EH (cell line): ENCODE measurements at places on chromosomes 2 and 18.

GRCh38 chr2:30860003-30860725 lies 52.9 kb upstream of the CAPN13 start:
- no peak for DNase-seq

DNA sequence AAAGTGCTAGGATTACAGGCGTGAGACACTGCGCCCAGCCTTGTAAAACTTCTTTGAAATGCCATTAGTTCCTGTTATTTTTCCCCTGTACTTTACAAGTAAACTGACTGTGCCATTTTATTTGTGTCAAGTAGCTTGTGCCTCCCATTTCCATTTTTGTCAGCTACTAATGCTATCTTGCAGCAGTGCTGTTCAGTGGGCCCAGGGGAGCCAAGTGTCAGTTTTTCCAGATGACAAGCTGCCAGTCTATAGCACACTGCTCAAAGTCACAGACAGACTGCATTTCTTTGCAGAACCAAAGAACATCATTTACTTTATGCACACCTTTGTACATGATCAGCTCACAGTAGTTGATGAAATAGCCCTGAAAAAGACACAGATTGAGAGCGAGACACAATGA lies 901.3 kb upstream of the CDH2 start:
- DNase-seq: no peak

GRCh38 chr18:50356036-50356945 lies 18.6 kb upstream of the SKA1 start:
- peak; percentile 16 for DNase-seq

GRCh38 chr2:146412625-146413024 lies 1432.2 kb upstream of the ACVR2A start:
- DNase-seq: no peak

DNA sequence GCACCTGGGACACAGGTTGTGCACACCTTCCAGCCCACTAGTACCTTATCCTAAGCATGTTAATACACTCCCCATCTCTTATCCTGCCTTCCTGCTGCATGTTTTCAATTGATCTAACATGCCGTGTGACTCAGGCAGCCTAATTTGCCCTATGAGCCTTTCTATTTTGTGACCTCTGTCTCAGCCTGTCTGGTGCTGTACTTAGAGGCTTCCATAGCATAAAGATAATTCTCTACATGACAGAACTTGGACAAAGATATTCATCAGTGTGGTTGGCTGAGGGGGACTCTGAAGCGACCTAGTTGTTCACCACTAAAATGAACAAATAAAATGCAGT lies 8.6 kb upstream of the TMEM37 start:
- no peak for DNase-seq

DNA sequence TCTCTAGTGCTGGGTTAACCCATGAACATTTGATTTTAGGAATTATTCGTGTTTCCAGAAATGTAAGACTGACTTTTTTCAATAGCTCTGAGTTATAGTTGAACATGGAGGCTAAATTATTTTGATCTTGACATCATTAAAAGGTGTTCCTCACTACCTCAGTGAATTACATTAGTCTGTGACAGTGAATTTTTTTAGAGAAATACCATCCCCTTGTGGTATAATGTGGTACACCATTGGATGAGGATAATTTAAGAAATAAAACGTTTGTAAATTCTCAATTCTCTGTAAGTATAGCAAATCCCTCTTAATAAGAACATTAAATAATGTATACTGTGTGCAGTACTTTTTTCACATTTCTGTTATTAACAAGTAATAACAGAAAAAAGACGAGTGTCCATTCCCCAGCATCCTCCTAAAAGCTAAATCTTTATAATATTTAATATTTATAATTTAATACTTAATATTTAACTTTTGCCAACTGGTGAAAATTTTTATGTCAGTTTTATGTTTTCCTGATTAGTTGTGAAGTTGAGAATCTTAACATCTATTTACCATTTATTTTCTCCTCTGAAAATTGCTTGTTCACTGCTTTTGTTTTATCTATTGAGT lies 70.3 kb upstream of the CWC22 start:
- peak; percentile 38 for DNase-seq

DNA sequence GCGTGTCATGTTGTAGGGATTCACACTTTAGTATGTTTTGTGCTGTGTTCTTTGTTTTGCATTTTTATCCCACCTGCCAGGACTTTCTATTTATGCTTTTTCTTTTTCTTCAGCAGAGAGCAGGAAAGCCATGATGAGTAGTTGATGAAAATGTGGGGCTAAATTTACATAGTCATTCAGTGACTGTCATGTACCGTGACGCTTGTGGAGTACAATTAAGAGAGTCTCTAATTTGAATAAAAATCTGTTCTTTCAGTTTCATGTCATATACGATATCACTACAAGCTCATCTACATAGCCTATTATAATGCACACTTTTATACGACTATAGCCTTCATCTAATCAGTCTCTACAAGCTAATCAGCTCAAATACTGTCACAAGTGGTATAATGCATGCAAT lies 112.7 kb upstream of the SPATS2L start:
- DNase-seq: no peak

DNA sequence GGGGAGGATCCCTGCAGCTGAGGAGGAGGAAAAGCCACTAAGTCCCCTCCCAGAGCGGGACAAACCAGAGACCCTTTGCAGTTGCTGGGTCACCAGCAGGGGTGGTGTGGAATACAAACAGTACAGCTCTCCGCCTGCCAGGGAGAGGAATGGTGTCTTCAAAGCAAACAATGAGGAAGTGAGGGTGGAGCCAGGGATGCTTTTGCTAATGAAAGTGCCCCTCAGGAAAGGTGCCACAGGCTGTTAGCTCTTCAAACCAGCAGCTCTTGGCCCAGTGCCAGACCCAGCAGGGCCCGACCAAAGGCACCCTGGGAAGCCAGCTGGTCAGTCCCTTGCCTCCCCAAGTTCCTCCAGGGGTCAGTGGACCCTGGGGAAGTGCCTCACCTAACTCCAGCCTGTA lies 102.8 kb downstream of the HIBCH start:
- DNase-seq: peak; percentile 9

DNA sequence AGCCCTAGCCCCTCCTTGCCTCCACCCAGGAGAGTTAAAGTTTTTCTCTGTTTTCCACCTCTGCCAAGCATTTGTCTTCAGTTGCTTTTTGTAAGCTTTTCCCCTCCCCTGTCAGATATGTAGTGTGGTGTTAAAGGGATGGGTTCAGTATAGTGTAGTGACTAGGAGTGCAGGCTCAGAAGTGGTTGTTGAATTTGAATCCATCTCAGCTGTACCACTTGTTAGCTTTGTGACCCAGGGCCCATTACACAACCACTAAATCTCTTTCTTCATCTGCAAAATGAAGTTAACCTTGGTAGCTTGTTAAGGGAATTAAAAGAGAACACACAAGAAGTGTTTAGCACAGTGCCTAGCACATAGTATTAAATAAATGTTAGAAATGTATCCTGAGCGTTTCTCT lies 56.9 kb downstream of the MAP3K20 start:
- DNase-seq: no peak
